ENCODE measurements at places on chromosomes 3 and 15.

- no peak for DNase-seq
Observed at GRCh38 chr15:35181538-35181937, 96.4 kb upstream of the NANOGP8 start.

DNA sequence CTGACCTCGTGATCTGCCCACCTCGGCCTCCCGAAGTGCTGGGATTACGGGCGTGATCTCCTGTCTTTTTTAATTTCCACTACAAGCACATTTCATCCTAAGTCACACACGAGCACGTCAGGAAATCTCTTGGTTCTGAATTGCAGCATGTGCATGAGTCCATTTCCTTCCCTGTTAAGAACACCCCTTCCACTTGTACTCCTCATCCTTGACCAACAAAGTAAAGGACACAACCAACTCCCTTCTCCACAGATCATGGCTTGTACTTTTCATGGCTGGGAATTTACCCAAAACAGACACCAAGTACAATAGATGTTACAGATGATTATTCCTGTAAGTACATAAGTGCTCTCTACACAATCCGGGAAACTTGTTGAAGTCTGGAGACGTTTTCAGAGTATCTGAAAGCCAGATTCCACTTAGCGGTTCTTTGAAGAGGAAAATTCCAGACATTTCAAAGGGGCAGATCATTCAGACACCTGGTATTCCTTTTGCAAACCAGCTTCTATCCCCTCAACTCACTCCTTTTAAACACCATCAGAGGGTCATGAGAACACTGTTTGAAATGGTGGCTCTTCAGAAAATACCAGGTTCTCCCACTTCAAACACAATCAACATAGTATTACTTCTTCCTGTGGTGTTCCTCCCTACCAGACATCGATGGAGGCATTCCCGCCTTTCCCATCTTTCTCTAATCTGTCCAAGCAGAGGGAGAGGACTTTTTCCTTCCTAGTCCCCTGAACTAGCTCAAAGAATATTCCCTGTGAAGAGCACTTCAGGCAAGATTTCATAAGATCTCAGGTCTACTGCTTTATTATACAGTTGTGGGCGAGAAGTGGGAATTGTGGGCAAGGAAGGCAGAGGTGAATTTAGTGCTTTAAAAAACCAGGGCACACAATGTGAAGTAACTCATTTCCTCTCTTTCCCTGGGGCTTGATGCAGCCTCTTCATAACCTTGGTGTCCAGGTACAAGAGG lies 80.1 kb upstream of the TSC22D2 start:
- DNase-seq = no peak

- no peak for DNase-seq
Observed at GRCh38 chr3:118213892-118214291, 820.8 kb downstream of the IGSF11 start.

GRCh38 chr3:170467007-170467406 lies 48.3 kb downstream of the CLDN11 start:
- DNase-seq = no peak

- no peak for DNase-seq
Observed at GRCh38 chr3:135084405-135084804, 289.3 kb downstream of the EPHB1 start.

DNA sequence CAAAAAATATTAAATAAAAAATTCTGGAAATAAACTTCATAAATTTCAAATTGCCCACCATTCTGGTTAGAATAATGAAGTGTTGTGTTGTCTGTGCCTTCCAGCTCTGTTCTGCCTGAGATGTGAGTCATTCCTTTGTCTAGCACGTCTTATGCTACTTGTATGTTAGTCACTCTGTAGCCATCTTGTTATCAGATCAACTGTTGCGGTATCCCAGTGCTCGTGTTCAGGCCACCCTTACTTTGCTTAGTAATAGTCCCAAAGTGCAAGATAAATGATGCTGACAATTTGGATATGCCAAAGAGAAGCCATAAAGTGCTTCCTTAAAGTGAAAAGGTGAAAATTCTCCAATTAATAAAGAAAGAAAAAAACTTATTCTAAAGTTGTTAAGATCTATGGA lies 527.5 kb downstream of the NAALADL2 start:
- no peak for DNase-seq

GRCh38 chr15:68204361-68204760 lies 771 bp downstream of the CALML4 start:
- no peak for DNase-seq

- DNase-seq = no peak
Observed at GRCh38 chr3:121970047-121970446, 52.0 kb downstream of the ILDR1 start.

DNA sequence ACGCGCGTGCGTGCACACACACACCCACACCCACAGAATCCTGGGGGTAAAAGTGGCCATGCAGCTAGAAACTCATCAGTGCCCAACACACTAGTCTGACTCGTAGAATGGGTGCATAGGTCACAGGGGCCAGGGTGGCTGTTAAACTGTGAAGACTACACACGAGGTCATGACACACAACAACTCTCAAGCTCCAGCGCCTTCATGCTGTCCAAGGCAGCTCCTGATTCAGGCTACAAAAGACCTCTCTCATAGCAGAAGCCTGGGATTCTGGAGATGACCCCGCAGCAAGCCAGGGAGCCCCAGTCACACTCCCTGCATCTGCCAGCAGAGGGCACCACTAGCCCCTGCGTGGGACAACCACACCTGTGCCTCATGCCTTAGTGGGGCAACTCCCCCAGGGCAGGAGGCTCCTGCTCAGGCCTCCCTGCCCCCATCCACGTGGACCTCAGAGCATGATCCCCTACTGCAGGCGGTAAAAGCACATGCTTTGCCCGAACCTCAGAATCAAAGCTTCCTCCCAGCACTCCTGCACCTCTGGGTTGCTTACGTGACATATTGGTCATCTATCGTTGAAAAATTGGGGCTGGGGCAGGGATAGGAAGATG lies 93.1 kb downstream of the LRIG1 start:
- DNase-seq = peak; percentile 72

GRCh38 chr15:73926219-73927002 lies at the start of gene LOXL1:
LOXL1 (plus strand) TSS chr15:73926462; CDS start chr15:73926784, 322 bp downstream.
- DNase-seq = no peak

DNA sequence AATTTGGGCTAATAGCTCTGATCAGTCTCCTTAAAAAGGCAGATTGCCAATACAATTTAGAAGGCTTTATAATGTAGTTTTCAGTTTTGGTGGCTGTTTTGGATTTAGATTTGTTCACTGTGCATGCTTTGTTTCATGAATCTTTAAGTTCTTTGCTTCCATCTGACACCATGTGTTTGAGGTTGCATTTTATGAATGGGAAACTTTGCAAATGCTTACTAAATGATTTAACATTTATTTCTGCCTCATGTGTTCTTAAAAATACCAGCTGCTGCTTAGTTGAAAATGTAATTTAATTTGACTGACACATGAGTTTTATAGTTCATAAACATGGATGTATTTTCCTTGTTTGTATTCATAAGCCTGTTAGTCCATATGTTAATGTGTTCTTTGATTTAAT lies 78.6 kb downstream of the RNF13 start:
- DNase-seq = no peak
